ENCODE measurements at places on chromosomes 7 and 10.

GRCh38 chr10:51445588-51445987 lies 253.8 kb downstream of the CSTF2T start:
- DNase-seq, result no peak

DNA sequence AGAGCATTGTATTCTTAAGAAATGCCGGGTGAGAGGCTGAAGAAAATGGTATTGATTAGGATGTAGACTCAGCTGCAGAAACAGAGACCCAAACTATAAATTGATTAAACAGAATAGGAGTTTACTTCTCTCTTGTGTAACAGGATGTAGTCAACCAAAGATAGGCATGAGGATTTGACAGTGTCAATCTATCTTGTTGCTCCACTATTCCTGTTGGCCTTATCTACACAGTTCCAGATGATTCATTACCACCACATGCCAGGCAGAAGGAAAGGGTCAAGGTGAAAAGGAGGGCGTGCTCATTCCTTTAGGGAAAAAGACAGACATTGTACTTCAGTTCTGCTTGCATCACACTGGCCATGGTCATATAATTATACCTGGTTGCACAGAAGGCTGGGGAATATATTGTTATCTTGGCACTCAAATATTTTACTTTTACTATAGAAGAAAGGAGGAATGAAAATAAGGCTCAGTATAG lies 11.9 kb upstream of the DMTF1 start:
- no peak for DNase-seq

GRCh38 chr10:58810751-58811150 lies 298.1 kb downstream of the BICC1 start:
- DNase-seq, result no peak

GRCh38 chr7:152760854-152761748 lies 1.5 kb downstream of the ACTR3B start:
- no peak for DNase-seq

DNA sequence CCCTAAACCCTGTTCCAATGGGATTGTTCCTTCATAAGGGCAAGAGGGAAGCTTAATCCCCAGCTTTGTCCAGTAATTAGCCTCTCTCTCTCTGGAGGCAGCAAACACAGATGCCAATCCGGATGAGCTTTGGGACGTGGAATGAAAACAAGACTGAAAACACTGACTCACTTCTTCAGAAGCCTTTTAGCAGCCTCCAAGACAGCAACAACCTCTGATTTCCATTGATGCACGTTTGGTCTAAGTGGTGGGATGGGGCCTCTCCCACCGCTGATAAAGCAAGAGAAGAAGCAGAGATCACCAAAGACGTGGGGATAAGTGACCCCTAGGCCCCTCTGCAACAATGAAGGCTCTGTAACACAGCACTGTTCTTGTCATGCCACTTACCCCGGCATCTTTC lies 5.8 kb upstream of the GFRA1 start:
- DNase-seq, result no peak

DNA sequence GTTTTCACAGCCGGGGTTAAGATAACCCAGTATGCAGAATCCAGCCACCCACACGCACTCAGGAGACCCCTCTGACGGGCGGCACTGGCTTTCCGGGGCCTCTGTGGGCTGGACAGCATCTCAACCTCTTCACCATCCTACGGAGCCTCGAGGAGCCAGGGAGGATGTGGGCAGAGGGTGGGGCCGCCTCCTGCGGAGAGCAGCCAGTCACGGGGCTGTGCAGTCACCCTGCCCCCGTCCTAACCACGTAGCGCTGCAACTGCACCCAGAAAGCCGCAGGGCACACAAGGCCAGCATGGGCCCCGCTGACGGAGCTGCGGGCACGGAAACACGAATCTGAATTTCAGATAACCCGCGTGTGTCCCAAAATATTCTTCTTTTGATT lies 270.3 kb downstream of the ELFN1 start:
- DNase-seq, result peak; percentile 52

DNA sequence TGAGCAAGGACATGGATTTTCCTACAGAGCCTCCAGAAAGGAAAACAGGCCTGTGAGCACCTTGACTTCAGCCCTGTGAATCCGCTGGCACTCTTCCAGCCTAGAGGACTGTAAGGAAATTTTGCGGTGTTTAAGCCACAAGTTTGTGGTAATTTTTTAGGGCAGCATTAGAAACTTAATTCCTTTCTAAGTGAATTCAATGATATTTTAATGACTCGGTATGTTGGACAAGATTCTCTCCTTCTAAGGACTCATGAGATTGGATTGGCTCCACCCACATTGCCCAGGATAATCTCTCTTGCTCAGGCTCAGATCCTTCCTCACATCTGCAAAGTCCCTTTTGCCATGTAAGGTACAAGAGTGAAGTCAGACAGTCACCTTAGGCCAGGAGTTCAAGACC lies 4.5 kb downstream of the LYZL2 start:
- DNase-seq, result no peak

DNA sequence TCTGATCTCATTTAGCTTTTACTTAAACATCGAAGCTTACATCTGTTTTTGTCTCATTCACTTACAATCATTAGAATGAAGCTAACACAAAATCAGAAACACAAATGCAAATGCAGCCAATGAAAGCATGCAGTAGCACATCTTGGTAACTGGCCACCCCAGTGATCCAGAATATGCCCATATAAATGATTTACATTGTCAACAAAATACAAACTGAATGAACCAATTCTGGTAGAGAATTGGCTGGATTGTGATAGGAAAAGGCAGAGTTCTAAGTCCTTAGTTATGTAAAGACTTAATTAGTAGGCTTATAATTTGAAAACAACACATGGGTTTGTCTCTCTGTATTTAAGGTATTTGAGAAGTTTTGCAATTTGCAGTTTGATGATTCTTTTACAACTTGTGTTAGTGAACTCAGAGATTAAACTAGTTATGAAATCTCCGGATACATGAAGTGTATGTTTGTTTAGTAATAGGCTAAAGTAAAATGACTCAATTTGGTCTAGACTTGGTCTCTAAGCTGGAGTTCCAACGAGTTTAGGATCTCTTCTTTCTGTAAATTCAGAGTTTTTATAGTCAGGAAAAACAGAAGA lies 21.2 kb downstream of the TECTB start:
- DNase-seq, result no peak

DNA sequence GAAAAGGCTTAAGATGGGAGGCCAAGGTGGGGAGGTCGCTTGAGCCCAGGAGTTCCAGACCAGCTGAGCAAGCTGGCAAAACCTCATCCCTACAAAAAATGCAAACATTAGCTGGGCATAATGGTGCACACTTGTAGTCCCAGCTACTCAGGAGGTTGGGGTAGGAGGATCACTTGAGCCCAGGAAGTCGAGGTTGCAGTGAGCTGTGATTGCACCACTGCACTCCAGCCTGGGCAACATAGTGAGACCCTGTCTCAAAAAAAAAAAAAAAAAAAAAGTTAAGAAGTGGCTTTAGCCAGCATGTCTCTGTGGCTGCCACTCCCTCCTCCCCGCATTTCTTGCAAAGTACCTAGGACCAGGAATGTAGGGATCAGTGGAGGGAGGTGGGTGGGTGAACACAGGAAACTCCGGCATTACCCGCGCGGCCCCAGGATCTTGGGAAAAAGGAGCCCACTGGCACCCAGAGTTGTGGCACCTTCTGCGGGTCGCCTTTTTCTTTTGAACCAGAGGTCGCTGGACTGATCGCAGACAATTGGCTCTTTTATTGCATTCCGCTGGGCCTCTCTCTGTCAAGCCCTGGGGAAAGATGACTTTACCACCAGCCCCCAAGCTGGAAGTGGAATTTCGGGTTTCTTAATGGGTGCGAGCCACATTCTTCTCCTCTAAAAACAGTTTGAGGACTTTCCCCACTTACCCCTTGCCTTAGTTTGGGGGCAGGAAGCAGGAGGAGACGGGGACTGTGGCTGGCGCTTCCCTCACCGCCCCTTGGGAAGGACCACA lies 3.5 kb downstream of the VGF start:
- DNase-seq, result no peak

DNA sequence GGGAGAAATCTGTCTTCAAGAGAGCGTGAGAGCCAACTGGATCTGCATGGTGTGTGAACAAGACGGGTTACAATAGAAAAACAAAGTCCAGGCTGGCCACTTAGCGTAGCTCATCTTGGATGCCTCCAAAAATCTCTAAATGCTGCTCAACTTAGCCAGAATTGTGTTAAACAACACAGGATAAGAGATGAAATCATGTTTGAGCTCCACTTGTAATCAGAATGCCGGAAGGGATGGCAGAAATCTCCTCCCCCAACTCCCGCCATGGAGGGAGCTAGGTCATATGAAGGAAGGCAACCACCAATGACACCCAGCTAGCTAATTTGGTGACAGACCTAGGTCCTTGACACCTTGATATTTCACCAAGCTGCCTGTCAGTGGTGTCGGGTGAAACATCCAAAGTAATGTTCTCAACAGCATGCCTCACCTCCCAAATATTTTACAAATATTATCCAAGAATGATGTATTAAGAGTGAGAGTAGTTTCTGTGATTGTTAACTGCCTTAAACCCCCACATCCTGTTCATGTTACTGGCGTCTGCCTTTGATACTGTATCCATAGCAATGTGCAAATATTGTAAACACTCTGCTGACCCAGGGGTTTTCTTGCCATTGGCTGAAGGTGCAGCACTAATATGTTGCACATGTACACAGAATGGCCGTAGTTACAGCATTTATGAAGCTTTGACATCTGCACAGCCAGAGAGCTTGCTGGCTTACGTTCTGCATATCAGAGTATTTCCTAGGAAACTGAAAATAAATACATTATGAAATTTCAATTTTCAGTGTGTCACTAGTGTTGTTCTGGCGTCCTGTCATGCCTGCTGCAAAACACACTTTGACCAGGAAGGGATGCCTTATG lies 25.8 kb downstream of the TMEM254 start:
- DNase-seq, result no peak

DNA sequence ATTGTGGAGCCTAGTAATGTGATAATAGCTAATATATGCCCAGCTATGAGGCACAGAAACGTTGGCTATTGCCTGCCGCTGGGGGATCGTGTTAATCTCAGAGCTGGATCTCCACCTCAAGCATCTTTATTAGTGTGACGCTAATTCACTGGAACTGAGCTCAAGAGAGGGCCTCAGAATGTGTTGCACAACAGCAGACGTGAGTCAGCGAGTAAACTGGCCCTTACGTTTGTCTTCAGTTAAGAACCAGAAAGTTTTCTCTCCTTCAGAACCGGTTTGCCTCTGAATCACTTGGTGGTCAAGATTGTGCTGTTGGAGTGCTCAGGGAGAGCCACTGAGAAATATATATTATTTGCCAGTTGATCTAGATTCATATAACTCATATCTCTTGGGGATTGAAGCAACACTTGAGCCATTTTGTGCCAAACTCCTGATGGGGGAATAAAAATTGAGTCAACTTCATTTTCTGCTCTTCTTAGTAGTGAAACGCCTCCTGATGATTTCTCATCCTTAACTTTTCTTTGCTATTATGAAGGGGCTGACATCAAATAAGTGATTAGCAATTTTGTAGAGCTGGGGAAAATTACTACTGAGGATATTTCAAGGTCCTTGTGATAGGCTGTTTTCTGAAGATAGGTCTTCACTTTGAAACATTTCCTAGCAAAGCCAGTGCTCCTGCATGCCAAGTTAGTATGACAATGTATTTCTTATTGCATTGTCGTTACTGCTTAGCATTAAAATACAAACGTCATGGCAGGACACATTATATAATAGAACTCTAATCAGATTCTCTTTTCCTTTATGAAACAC lies 22.3 kb downstream of the BZW2 start:
- DNase-seq, result no peak

DNA sequence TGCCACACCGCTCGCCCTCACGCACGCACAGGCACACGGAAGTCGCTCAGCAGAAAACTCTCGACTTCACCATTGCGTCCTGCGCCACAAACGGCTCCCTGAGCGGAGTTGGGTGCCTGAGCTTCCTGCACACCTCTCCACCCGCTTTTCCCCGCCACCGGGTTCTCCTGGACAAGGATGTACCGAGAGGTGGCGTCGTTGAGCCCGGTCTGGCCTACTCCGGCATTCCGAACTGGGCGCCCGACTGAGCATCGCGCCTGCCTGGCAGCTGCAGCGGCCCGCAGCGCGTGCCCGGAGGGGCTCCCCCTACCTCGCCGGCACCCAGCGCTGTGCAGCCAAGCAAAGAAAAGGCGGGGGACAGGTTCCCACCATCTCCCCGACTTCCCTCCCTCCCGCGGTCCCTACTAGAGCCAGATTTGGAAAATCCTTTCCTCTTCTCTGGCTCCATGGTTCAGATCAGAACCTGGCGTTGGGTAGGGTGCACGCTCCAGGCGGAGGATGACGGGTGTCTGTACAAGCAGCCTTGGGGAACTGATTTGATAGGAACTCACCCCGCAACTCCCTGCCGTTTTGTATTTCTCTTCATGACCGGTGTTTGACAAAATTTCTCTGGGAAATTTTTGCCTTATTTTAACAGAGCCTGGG lies 1.7 kb downstream of the SORCS3 start:
- DNase-seq, result no peak

Data from stimulated activated CD4-positive, alpha-beta T cell treated with anti-CD3 and anti-CD28 coated beads, Interleukin-1b, Interleukin-23, amount 100 ng/mL, for 1 hour (primary cell).